ACHN (cell line): ENCODE measurements at places on chromosomes 1 and 21.

DNA sequence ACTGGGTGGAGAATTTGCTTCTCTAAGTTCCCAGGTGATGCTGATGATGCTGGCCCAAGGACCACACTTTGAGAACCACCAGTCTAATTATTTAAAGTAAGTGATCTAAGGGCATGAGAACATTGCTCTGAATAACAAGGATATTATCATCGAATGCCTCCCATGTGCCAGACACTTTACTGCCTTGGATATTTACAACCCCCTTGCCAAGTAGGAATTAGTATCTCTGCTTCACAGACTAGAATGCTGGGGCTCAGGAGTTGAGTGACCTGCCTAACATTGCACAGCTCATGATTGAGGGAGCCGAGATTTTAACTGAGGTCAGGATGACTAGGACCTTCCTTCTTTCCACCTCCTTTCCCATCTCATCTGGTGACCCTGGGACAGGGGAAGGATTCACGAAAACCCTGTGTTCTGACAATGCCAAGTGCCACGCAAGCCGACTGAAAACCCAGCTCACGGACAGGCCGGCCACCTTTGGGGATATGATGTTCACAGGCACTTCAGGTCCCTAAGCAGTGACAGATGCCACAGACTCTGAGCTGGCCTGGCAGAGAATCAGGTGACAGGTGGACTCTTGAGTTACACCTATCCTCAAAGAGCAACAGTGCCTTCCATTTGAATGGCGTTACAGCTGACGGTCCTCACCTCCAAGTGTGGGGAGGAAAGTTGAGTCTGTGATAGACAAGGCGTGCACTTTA, 230.7 kb downstream of the TOMM20 start:
- no peak for DNase-seq

DNA sequence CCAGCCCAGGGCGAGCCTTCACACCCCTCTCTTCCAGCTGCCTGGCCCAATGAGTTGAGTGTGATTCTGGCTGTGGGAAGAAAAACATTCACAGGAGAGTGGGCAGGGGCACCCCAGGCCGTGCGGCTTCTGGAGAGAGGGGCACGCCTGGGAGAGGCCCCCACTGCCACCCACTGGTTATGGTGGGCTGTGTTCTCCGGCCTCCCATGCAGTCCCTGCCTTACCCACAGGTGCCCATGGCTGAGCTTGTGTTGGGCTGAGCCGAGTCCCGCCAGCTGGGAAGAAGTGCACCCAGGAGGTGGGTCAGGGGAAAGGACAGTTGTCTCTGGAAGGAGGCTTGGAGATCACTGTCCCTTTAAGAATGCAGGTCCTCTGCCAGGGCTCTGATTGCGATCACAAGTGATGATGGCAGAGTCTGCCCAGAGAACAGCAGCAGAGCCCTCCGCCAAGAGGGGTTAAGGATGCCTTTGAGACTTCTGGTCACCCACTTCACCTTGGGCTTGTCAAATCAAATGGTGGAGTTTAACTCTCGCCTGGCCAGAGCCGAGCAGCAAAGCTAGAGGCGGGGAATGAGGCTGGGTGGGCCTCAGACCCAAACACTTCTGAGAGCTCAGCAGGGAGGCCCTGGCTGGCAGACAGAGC, 124.7 kb upstream of the ARHGEF16 start:
- no peak for DNase-seq

- no peak for DNase-seq
Measured at GRCh38 chr1:89898695-89899470, 78.1 kb downstream of the LRRC8D start.

GRCh38 chr1:171769171-171769570, 12.3 kb upstream of the METTL13 start:
- DNase-seq: no peak

DNA sequence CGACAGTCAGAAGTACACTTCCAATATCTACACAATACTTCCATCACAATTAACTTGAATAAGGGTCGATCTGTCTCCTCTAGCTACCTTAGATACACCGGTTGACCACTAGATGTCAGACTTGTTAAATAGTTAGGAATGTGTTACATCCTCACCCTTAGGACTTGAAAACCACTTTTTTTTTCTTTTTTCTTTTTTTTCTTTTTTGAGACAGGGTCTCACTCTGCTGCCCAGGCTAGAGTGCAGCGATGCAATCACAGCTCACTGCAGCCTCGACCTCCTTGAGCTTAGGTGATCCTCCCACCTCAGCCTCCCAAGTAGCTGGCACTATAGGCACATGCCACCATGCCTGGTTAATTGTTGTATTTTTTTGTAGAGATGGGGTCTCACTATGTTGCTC, 120.4 kb upstream of the GREM2 start:
- peak; percentile 77 for DNase-seq

DNA sequence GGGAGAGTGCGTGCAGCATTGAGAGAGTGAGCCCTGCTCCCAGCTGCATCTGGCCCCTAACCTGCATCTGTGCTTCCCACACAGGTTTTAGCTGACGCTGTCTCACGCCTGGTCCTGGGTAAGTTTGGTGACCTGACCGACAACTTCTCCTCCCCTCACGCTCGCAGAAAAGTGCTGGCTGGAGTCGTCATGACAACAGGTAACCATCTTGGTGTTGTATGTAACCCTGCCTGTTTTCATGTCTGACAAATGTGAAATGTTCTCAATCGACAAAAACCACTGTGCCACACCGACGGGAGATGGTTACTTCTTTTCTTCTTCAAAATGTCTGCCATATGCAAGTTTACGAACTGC, 105.8 kb downstream of the ADARB1 start:
- no peak for DNase-seq

GRCh38 chr21:34908419-34909055, 140.6 kb downstream of the RUNX1 start:
- no peak for DNase-seq

DNA sequence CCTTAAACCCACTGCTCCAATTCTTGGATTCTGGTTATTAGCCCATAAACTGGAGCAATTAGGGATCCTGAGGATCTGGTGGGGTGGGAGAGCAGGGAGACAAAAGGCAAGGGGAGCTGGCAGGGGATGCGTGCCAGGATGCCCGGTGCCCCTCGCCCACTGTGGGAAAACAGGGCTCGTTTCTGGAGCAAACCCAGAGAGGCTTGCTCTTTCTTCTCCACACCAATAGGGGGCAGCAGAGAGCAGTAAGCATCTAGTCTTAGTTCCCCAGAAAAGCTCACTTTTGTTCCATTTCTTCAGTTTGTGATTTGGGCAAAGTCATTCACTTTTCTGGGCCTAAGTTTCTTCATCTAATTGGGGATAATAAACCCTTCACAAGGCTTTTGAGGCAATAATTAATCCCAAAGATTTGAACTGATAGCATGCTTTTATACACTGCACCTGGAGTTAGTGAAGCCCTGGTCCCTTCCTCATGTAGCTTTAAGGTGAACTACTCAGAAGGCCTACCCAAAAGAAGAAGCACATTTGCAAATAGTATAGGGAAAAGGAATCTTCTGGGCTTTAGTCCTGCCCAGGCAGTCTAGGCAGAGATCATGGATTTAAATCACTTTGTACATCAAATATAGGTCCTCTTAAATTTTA, 160.6 kb upstream of the USP24 start:
- DNase-seq: peak; percentile 42

DNA sequence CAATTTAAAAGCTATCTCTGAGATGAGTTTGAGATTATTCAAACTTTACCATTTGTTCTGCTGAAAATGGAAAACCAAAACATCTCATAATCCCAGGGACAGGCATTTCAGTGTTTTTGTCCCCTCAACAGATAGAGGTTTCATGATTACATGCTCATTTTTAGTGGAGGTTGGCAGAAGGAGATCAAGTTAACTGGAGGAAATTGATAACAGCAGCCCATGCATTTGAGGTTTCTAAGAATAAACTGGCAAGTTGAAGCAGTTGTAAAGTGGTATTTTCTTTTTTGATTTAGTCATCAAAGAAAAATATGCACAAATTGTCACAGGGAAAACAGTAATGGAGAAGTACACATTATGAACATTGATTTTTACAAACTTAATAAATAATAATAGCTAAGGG, 205.8 kb downstream of the PLA2G4A start:
- DNase-seq: no peak

DNA sequence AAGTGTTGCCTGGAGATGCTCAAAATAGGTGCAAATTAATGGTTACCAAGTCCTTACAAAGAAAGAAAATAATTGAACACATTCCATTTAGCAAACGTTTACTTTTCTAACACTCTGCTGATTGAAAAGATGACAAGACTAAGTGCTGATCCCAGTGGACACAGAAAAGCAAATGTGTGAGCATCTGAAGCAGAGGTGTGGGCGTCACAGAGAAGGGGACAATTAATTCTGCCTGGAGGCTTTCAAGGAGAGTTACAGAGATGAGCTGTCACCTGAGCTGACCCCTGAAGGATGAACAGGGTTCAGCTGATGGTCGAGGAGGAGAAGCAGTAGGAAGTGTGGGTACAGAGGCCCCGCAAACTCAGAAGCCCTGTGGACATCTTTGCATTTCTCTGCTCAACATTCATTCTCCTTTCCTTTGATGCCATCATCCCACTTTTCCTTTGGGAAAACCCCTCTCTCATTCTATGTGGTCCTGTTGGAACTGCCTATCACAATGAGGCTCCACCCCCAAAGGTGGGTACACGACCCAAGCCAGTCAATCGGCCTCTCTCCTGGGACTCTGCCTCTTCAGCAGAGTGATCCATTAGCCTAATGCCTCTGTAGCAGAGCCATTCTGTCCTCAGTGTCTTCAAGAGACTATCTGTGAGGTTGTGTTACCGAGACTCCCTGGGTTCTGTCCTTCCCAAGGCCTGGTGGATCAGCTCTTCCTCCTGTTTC, 17.2 kb upstream of the PLA2G2E start:
- no peak for DNase-seq

DNA sequence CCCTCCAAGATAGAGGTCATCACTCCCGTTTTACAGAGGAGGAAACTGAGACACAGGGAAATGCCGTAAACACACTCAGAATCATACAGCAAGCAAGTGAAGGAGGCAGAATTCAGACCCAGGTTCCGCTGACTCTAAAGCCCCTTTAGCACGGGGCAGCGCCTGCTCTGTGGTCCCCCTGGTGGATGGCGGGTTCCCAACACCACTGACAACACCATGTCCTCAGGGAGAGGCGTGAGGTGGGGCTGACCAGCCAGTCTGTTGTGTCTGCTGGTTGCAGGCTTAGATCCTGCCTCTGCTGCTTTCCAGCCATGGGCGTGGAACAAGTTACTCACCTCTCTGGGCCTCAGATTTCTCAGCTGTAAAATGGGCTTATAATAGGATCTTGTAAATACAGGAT, 617.3 kb downstream of the MATN1 start:
- DNase-seq: peak; percentile 20

- DNase-seq: no peak
Measured at GRCh38 chr21:36949171-36950141, 17.0 kb downstream of the HLCS start.

- no peak for DNase-seq
Measured at GRCh38 chr1:168513656-168514404, 30.0 kb downstream of the XCL2 start.

DNA sequence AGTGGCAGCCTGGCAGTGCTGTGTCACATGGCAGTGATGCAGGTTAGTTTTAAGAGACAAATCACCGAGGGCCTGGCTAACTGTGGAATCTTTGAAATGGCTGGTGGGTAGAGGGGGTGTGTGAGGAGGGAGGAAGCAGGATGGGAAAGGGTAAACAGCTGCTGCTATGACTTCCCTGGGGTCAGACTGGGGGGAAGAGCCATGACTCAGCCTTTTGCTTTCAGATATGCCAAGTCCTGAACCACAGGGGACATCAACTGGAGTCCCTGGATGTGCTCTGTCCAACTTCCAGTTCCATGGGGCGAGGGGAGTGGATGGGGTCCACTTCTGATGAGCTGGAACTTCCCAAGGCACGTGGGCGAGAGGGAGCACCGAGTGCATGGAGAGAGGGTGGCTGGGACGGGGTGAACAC, 121.1 kb upstream of the ADAR start:
- DNase-seq: no peak
